ENCODE measurements at places on chromosomes 11 and 22.

- DNase-seq = no peak
Measured at GRCh38 chr22:16965083-16965482, 42.9 kb downstream of the GAB4 start.

GRCh38 chr11:64711138-64711955, 11.7 kb downstream of the NRXN2 start:
- no peak for DNase-seq

- DNase-seq = no peak
Measured at GRCh38 chr11:67691149-67691548, 16.7 kb upstream of the ALDH3B2 start.

- no peak for DNase-seq
Measured at GRCh38 chr22:43925433-43926348, 2.1 kb downstream of the PNPLA3 start.

DNA sequence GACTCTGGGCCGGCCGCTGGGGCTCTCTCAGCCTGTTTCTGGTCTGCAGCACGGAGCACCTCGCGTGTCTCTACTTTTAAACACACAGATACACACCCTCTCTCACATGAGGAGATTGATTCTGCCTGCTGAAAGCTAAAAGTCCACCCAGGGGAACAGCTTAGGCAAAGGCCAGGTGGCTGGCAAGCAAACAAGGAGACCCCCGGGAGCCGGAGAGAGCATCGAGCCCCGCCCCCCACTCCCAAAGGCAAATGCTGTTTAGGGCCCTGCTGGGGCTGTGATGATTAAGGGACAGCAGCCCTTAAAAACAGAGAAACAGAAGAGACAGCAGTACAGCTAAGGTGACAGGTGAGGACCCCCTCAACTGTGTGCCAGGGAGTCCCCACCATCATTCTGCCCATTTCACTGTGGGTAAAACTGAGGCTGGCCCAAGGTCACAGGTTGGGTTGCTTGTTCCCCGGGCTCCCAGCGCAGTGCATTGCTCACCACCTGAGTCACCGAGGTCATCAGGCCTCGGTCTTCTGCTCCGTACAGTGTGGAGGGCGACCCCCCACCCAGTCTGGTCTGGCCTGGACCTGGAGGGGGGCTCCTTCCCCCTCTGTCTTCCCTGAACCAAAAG, 6.8 kb downstream of the CABP7 start:
- DNase-seq = no peak

- no peak for DNase-seq
Measured at GRCh38 chr11:103993507-103993906, 42.9 kb upstream of the DDI1 start.

GRCh38 chr22:42752230-42752746, 31.6 kb upstream of the A4GALT start:
- DNase-seq = no peak

DNA sequence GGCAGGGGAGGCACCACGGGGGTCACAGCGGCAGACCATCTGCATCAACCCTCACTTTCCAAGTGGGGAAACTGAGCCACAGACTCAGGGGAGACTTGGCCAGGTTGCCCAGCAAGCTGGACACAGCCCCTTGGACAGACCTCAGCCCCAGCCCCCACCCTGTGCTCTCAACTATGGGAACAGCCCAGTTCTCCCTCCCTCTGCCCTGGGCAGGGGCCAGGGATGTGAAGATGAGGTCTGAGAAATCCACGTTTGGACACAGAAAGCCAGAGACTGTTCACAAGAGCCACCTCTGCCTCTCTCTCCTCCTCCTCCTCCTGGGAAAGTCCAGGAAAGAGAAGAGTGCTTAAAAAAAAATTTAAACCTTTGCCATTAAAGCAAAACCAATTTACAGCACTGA, 50.1 kb downstream of the ELFN2 start:
- DNase-seq = no peak

- no peak for DNase-seq
Measured at GRCh38 chr11:128299132-128299726, 288.1 kb downstream of the ETS1 start.

DNA sequence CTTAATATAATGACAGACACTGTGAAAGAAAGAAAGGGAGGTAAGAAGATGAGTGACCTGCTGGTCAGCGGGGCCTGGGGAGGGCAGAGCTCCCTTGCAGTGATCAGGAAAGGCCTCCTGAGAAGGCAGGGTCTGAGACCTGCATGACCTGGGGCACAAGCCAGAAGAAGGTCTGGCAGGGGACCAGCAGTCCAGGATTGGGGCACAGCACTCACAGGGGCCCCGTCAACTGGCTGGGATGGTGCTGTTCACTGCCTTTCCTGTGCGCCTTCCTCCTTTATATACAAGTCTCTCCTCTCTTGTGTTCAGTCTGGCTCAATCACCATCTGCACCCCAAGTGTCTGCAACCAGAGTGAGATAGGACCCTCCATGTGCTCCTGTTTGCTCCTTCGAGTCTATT, 22.2 kb upstream of the SCARF2 start:
- DNase-seq = no peak

DNA sequence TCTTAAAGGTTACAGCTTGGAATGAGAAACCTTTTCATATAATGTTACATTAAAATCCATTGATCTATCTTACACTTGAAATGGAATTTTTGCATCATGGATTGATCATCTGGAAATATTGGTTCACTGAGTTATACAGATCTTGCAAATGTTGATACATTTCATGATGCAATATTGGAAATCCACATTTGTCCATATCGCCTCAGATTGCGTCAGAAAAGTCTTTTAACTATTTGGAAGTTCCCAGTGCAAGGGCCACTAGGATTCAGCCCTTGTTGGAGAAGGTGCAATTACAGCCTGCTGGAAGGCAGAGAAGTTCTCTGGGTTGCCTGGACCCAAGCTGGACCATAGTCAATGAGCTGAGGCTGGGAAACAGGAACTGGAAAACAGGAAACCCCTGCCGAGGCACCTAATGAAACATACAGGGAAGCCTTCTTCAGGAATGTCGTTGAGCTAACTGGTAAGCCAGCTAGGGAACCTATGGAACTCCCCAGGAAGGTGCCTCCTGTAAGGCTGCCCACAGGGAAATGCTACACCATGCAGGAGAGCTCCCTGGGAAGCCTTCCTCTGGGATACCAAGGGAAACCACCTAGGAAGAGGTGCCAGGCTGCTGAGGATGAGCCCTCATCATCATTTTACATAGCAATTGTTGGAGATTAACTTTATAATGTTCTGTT, 600.4 kb upstream of the CADM1 start:
- no peak for DNase-seq

DNA sequence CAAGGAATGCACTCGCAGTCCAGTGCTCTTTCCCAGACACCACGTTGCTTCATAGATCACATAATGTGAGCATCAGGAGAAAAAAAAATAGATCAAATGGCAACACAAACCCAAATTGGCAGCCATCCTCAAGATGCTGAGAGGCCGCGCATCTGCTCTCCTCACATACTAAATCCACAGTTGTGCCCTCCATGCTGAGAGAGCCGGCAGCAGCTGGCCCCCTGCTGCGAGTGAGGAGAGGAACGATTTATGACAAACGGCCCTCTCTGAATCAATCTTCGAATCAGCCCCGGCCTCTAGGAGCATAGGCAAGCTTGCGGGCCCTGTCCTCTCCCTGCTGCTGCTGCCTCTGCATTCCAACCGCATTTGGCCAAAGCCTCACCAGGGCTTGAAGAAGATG, 159.9 kb upstream of the TENM4 start:
- no peak for DNase-seq

- DNase-seq = no peak
Measured at GRCh38 chr11:112965656-112966055, 4.4 kb downstream of the NCAM1 start.

DNA sequence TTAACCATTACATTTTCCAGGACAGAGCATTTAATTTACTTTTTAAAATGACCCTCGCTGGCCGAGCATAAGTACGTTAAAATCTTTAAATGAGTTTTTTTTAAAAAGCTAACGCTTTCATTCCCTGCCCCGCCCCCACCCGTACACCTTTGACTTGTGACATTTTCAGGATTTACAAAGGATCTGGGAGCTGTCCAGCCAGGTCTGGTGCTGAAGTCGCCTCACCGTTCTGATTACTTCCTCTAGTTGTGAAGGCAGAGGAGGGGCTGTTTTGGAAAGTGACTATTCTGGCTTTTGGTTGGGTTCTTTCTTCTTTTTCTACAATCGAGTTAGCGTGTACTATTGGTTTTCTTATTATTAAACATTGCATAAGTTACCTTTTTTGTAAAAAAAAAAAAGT, 2.9 kb downstream of the C11orf87 start:
- DNase-seq = no peak

- DNase-seq = no peak
Measured at GRCh38 chr22:38724926-38725571, 19.3 kb downstream of the GTPBP1 start.

GRCh38 chr11:8258289-8258688, 5.4 kb downstream of the LMO1 start:
- DNase-seq = no peak

DNA sequence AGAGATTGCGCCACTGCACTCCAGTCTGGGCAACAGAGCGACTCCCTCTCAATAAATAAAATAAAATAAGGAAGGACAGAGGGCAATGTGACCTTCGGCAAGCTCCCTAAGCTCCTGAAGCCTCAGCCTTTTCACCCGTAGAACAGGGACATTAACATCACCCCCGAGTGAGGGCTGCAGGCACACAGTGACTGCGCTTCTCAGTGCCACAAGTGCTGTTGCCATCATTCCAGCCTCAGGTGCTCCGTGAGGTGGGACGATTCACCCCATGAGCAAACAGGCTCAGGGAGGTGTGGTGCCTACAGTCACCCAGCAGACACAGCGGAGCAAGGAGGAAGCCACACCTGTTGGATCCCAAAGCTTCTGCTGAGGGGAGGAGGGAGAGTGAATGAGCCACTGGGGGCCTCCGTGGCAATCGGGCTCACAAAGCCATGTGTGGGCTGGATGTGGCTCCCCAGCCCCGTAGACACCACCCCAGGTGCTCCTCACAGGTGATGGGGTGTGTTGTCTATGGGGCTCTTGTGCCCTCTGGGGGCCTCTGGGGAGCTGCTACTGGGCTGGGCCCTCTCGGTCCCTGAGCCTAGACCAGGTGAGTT, 9.1 kb upstream of the TCF20 start:
- DNase-seq = no peak

DNA sequence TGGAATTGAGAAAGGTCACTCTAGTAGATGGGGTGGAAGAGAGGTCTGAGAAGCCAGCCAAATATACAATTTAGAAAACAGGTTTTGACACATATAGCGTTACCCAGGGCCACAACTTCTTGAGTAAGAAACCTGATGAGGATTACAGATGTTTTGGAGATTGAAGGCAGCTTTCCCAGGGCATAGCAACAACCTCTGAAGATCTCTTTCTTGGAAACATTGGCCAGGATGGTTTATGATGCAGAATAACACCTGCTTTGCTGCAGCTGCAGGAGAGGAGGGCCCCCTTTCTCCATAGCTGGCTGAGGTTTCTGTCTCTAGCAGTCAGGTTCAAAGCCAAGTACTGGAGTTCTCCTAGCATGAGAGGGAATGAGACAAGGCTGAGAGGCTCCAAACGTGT, 75.1 kb upstream of the NUP50 start:
- DNase-seq = no peak

GRCh38 chr11:100753571-100753970, 66.5 kb downstream of the ARHGAP42 start:
- no peak for DNase-seq

- DNase-seq = no peak
Measured at GRCh38 chr11:73968356-73968966, 14.2 kb downstream of the UCP2 start.

- DNase-seq = no peak
Measured at GRCh38 chr11:98137437-98137836, 883.3 kb upstream of the CNTN5 start.

DNA sequence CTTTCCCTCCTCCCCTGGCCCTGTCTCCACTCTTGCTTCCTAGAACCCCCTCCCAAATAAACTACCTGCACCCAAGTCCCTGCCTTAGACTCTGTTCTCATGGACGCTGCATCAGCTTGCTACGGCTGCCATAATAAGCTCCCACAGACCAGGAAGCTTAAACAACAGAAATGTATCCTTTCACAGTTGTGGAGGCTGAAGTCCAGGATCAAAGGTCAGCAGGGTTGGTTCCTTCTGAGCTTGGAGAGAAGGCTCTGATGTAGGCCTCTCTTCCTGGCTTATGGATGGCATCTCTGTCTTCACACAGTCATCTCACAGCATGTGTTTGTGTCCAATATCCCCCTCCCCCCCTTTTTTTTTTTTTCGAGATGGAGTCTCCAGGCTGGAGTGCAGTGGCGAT, 23.4 kb downstream of the CBX7 start:
- no peak for DNase-seq

GRCh38 chr11:1830322-1831223, 4.2 kb upstream of the SYT8 start:
- no peak for DNase-seq

DNA sequence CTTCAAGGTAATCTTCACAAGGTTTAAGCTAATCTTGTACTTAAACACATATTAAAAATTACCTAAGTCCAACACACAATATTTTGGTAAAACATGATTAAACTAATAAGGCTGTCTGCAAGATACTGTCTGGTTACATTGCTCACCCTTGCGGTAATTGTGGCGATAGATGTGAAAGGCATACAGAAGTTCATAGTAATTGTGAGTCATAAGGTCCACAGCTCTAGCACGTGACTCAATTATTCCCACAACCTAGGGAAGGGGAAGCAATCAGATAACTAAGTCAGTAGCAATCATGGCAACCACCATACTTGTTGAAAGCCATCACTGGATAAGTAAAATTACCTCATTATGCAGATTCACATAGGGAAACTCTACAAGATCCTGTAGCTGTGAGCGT, 30.5 kb upstream of the FNBP4 start:
- DNase-seq = no peak

GRCh38 chr22:24501301-24502005, 6.3 kb downstream of the UPB1 start:
- no peak for DNase-seq

- DNase-seq = no peak
Measured at GRCh38 chr11:131592152-131592551, 221.7 kb downstream of the NTM start.

GRCh38 chr11:132913295-132913694, 619.0 kb downstream of the OPCML start:
- no peak for DNase-seq

DNA sequence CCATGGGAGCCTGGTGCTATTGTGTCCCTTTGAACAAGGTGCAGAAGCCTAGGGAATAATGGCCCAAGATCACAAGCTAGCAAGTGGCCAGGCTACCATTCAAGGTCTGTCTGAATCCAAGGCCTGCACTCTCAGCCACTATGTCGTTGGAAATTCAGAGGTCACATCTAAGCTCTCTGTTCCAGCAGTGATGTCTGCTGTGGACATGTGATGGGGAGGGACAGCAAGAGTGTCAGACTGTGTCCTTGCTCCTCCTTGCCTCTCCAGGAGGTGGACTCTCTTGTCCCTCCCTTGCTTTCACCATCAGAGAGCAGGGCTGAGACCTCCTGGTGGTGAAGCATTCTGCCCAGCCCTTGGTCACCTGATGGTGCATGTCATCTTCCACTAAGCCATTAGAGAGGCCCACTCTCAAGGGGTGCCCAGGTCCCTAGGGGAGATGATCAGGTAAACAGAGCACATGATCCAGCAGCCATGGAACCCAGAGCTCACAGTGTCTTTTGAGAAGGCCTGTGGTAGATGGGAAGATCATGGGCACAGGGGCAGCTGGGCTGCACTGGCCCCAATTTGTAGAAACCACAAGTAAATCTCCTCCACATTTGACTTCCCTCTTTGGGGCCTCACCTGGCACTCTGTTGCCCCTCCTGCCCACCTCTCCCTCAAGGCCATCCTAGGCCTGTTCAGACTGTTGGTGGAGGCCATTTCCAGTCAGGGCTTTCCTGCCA, 37.1 kb upstream of the SUSD2 start:
- DNase-seq = no peak

- DNase-seq = no peak
Measured at GRCh38 chr11:115167456-115167855, 336.8 kb downstream of the CADM1 start.

All from NCI-H774 (cell line).